ENCODE measurements at places on chromosomes 4 and X.

GRCh38 chr4:169657470-169658107 is 37.2 kb downstream of the CLCN3 start:
- no peak for DNase-seq

DNA sequence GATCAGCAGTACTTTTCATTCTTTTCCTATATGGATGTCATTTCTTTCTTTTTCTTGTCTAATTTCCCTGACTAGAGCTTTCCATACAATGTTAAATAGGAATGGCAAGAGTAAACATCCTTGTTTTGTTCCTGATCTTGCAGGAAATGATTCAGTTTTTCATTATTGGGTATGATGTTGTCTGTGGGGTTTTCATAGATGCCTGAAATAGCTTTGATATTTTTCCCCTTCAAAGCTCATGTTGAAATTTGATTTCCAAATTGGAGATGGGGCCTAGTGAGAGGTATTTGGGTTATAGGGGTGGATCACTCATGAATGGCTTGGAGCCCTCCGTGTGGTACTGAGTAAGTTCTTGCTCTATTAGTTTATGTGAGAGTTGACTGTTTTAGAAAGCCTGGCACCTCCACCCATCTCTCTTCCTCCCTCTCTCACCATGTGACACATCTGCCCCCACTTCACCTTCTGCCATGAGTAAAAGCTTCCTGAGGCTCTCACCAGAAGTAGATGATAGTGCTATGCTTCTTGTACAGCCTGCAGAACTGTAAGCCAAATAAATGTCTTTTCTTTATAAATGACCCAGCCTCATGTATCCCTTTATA is 22.3 kb upstream of the VSIG1 start:
- peak; percentile 29 for DNase-seq

- DNase-seq: no peak
Observed at GRCh38 chrX:2841537-2841936, 12.8 kb downstream of the GYG2 start.

- DNase-seq: no peak
Observed at GRCh38 chr4:57371671-57372070, 261.5 kb upstream of the IGFBP7 start.

- DNase-seq: no peak
Observed at GRCh38 chrX:20019672-20020365, 29.0 kb upstream of the BCLAF3 start.

GRCh38 chr4:137293281-137293680 is 239.0 kb downstream of the PCDH18 start:
- DNase-seq: no peak

DNA sequence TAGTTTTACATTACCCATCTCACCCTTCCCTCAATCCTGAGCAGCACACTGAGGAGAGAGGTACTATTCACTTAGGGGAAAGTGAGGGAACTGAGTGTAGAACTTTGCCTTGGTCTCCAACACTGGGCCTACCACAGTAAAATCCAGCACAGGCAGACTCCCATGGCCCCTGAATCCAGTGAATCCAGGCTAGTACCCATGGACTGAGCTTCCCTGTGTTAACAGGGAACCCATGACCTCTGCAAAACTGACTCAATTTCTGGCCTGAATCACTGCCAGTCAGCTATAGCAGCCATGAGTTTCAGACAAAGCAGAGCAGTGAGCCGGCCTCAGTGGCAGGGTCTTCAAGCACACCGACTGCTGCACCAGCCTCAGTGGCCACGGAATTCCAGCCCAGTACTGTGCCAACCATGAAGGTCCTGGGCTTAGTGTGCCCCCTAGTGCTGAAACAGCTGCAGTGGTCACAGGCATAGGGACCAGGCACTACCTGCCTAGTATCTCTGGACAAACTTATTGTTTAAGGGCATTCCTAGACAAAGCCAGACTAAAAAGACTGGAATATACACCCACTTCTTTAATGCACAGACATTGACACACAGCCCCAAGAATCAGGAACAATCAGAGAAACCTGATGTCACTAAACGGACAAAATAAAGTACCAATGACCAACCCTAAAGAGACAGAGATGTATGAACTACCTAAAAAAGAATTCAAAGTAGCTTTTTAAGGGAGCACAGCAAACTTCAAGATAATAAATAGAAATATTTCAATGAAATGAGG is 127.4 kb upstream of the RPL34 start:
- peak; percentile 51 for DNase-seq

Data from activated CD4-positive, alpha-beta T cell treated with anti-CD3 and anti-CD28 coated beads for 48 hours (primary cell).